GM18507 (cell line): ENCODE measurements at places on chromosomes 2 and 18.

- no peak for DNase-seq
Observed at GRCh38 chr2:68387408-68388350, 22.6 kb downstream of the PLEK start.

GRCh38 chr2:230885463-230886130 is 20.9 kb downstream of the ITM2C start:
- DNase-seq = no peak

- DNase-seq = no peak
Observed at GRCh38 chr2:96859099-96859649, 1.4 kb upstream of the ANKRD39 start.

- DNase-seq = no peak
Observed at GRCh38 chr2:143551971-143552650, 422.9 kb downstream of the ARHGAP15 start.

- no peak for DNase-seq
Observed at GRCh38 chr2:218312267-218312756, 20.0 kb upstream of the TMBIM1 start.

GRCh38 chr2:223585666-223586065 is 16.5 kb downstream of the SCG2 start:
- no peak for DNase-seq

DNA sequence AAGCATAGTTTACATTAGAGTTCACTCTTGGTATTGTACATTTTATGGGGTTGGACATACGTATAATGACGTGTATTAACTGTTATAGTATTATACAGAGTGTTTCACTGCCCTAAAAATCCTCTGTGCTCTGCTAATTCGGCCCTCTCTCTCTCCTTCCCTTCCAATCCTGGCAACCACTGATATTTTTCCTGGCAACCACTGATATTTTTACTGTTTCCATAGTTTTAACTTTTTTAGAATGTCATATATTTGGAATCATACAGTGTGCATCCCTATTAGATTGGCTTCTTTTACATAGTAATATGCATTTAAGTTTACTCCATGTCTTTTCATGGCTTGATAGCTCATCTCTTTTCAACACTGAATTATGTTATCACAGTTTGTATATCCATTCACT is 526.7 kb downstream of the RIT2 start:
- no peak for DNase-seq

DNA sequence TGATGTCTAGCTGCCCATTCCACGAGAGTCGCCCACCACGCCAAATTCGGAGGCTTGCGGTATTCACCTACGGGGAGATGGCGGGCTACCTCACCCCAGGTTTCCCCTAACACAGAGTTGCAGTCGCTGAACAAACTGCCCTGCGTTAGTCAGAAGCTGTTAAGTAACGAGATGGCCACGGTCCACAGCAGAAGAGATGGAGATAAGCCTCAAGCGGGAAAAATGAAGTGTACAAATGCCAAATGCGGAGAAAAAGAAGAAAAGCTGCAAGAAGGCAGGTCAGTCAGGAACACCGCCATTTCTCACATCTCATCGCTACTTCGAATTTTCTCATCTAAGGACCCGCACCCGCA is 425 bp downstream of the ASB3 start:
- DNase-seq = no peak

DNA sequence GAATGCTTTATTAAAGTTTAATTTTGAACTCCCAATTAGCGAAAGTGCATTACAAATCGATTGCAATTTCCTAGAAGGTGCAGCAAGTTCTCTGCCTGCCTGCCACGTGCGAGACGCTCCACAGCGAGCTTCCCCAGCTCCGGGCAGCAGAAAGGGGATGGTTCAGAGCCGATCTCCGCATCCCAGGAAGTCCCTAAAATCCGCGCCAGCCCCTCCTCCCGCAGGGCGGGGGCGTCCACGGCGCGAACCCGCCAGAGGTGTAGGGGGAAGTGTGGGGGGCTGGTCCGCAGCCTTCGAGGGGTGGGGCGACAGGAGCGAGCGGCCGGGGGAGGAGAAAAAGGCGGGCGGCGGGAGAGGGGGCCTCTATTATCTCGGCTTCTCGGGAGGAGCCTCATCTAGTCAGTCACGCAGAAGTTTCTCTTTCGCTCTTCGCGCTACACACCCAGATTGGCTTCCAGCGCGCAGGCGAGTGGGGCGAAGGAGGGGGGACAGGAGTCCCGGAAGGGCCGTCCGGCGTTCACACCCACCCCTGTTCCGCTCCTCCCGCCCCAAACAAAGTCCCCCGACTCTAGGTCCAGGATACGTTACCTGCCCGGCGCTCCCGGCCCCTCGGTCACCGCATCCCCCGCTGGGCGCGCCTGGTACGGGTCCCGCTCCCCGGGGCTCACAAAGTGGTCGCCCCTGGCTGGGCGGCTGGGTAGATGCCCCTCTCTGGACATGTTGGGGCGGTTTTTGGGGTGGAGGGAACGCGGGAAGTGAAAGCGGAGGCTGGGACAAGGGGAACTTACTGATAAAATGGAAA is 9.1 kb upstream of the NR4A2 start:
- DNase-seq = peak; percentile 72

DNA sequence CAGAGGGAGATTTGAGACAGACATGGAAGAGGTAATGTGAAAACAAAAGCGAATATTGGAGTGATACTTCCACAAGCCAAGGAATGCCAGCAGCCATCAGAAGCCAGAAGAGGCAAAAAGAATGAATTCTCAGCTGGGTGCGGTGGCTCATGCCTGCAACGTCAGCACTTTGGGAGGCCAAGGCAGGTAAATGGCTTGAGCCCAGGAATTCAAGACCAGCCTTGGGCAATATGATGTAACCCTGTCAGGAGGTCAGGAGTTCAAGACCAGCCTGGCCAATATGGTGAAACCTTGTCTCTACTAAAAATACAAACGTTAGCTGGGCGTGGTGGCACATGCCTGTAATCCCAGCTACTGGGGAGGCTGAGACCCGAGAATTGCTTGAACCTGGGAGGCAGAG is 54.8 kb downstream of the FAM161A start:
- DNase-seq = no peak
